Stomach (tissue), 19 donors: ENCODE measurements at places on chromosomes 6 and 20. TPM values are rescaled to one million over a fixed set of nuclear protein-coding genes. Genes with fewer than 3 reads are reported as not detected.

DNA sequence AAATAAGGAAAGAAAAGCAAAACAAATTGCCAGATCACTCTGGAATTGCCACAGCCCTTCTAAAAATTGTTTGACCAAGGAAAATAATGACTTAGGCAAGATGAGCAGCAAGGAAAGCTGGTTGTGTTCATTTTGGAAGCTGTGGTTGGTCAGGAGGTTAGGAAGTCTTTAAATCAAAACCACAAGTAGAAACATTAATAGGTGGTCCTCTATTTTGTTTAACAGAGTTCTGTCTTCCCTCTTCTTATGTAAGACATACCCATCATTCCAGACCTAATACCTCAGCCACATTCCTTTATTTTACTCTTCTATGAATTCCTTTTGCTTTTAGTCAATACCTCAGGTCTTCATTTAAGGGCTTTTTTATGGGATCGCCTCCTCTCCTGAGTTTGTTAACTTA is 422.2 kb upstream of the PLCB4 start:
- peak overlapping the region; percentile 10 for H3K27ac ChIP-seq
- H3K36me3 ChIP-seq, result no peaks in the 10 kb centered on the region
- no peaks in the 10 kb centered on the region for H3K27me3 ChIP-seq
- H3K4me3 ChIP-seq, result no peak overlapping the region
- no peaks in the 10 kb centered on the region for H3K4me1 ChIP-seq
- DNase-seq, result no peak

- no peak for DNase-seq
- no peak overlapping the region for H3K27ac ChIP-seq
- H3K36me3 ChIP-seq, result no peaks in the 10 kb centered on the region
- H3K4me1 ChIP-seq, result no peaks in the 10 kb centered on the region
Measured at GRCh38 chr6:135990439-135990838, 138.9 kb downstream of the PDE7B start.

DNA sequence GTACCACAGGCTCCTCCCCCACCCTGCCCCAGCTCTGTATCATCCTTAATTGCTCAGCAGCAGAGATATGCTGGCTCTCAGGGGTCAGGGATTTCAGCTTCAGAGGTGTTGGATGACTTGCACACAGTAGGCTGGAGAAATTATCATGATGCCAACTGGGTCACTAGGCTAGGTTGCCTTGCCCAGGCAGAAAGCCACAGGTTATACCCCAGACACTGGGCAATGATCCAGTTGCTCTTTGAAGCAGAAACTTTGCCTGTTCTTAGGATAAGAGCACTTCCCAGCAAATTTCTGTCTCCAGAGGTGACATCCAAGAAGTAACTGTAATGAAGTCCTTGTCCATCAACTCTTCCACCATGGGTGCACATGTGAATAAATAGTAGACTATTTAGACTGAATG is 38.3 kb upstream of the SCML4 start:
- H3K4me3 ChIP-seq, result no peak overlapping the region
- H3K27me3 ChIP-seq, result no peaks in the 10 kb centered on the region
- H3K36me3 ChIP-seq, result no peaks in the 10 kb centered on the region

DNA sequence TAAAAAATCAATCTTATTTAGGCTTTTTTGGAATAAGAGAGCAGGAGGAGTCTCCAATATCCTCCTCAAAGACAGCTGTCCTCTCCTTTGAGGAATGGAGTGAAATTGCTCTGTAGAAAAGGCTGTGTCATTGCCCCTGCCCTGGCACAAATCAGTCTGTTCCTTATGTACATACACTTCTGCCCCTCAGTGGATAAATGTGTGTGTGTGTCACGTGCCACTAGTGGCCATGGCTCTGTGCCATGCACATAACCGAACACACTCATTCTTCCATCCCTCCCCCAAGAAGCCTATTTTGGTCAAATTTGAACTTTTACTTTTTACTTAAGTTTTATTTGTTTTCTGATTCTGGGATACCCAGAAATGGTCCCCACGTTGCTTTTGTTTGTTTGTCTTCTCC is 49.2 kb downstream of the ANKS1A start:
- peaks cover 15% of the 10 kb centered on the region for H3K4me1 ChIP-seq
- DNase-seq, result peak; percentile 33
- H3K27me3 ChIP-seq, result no peaks in the 10 kb centered on the region

- no peak for DNase-seq
- H3K36me3 ChIP-seq, result no peaks in the 10 kb centered on the region
- H3K27me3 ChIP-seq, result no peaks in the 10 kb centered on the region
- peaks cover 32% of the 10 kb centered on the region for H3K4me1 ChIP-seq
Measured at GRCh38 chr6:168497381-168497780, 56.4 kb downstream of the SMOC2 start.

GRCh38 chr20:21586682-21587081 is 72.8 kb upstream of the NKX2-2 start:
- DNase-seq, result no peak
- no peaks in the 10 kb centered on the region for H3K36me3 ChIP-seq
- H3K4me1 ChIP-seq, result no peaks in the 10 kb centered on the region

GRCh38 chr6:157021993-157022740 is 245.0 kb downstream of the ARID1B start:
- no peaks in the 10 kb centered on the region for H3K36me3 ChIP-seq
- peak overlapping the region; percentile 56 for H3K4me3 ChIP-seq
- peak overlapping the region; percentile 92 for H3K27ac ChIP-seq
- peak; percentile 89 for DNase-seq
- peaks cover 26% of the 10 kb centered on the region for H3K4me1 ChIP-seq

DNA sequence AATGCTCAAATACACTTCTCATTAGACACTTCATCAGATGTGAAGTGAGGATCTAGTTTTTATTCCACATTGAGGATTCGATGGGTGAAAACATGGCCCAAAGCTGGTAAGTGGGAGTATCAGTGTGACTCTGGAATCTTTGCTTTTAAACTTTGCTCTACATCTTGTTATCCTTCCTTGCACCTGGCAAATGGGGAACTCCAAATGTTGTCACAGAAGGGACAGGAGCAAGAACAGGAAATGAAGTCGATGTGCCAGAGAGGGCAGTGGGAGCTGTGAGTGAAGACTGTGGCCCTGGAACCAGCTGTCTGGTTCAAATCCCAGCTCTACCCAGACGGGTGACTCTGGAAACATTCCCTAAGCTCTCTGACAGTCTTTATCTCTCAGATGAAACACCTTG is 86.7 kb upstream of the AGPAT4 start:
- H3K27ac ChIP-seq, result no peak overlapping the region
- H3K27me3 ChIP-seq, result no peaks in the 10 kb centered on the region
- DNase-seq, result no peak
- no peaks in the 10 kb centered on the region for H3K4me1 ChIP-seq

GRCh38 chr6:108658174-108658573 is 97.5 kb downstream of the FOXO3 start:
- no peak overlapping the region for H3K4me3 ChIP-seq
- H3K36me3 ChIP-seq, result peaks cover 3% of the 10 kb centered on the region
- no peak overlapping the region for H3K27ac ChIP-seq
- H3K27me3 ChIP-seq, result no peaks in the 10 kb centered on the region
- peaks cover 49% of the 10 kb centered on the region for H3K4me1 ChIP-seq
- no peak for DNase-seq

GRCh38 chr6:157985378-157986155 is 3.9 kb downstream of the SYNJ2 start:
- no peaks in the 10 kb centered on the region for H3K36me3 ChIP-seq
- peak; percentile 65 for DNase-seq
- no peaks in the 10 kb centered on the region for H3K27me3 ChIP-seq
- H3K4me1 ChIP-seq, result peaks cover 46% of the 10 kb centered on the region
- peak overlapping the region; percentile 54 for H3K27ac ChIP-seq

DNA sequence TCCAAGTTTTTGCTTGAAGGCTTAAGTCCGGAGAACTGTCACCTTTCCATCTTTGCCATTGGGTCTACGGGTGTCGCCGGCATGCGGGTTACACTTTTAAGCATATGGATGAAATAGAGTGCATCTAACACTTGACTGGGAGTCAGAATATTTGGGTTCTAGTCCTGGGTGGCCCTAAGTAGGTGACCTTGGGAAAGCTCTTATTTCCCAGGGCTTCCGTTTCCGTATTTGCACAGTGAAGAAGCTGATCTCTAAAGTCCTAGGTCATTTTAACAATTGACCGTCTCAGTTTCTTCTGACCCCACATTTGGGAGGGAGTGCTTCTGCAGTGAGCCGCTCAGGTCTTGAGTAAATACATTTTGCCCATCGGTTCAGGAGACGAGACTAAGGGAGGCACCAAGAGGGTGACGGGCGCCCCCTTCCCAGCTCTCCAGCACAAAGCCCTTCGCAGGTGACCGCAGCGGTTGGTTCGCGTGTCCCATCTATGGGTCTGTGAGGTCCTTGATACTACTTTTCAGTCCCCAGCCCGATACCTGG is 651 bp upstream of the BLTP3A start:
- H3K4me3 ChIP-seq, result peak overlapping the region; percentile 84
- H3K27me3 ChIP-seq, result no peaks in the 10 kb centered on the region
- no peaks in the 10 kb centered on the region for H3K36me3 ChIP-seq
- peaks cover 27% of the 10 kb centered on the region for H3K4me1 ChIP-seq
- H3K27ac ChIP-seq, result peak overlapping the region; percentile 96

- H3K27me3 ChIP-seq, result no peaks in the 10 kb centered on the region
- no peak for DNase-seq
- H3K36me3 ChIP-seq, result no peaks in the 10 kb centered on the region
Measured at GRCh38 chr6:23282252-23283021, 713.1 kb downstream of the HDGFL1 start.

- no peak overlapping the region for H3K27ac ChIP-seq
- H3K36me3 ChIP-seq, result peaks cover 30% of the 10 kb centered on the region
- no peak overlapping the region for H3K4me3 ChIP-seq
- H3K4me1 ChIP-seq, result peaks cover 29% of the 10 kb centered on the region
Measured at GRCh38 chr6:42026540-42026939, 23.8 kb upstream of the TAF8 start.

GRCh38 chr6:162538643-162539064 is 188.9 kb downstream of the PRKN start:
- H3K4me3 ChIP-seq, result no peak overlapping the region
- no peaks in the 10 kb centered on the region for H3K36me3 ChIP-seq
- H3K27ac ChIP-seq, result no peak overlapping the region
- H3K4me1 ChIP-seq, result no peaks in the 10 kb centered on the region

- no peaks in the 10 kb centered on the region for H3K36me3 ChIP-seq
- DNase-seq, result no peak
- no peak overlapping the region for H3K4me3 ChIP-seq
- no peaks in the 10 kb centered on the region for H3K4me1 ChIP-seq
Measured at GRCh38 chr6:121590916-121591315, 155.5 kb downstream of the GJA1 start.

Gene NKX2-4
- not detected for total RNA-seq

Gene ARG1
- total RNA-seq, result 2.2 TPM

Gene HACE1
- 11.4 TPM for total RNA-seq

Gene ZNF341
- total RNA-seq, result 0.58 TPM

Gene FAM184A
- 8.3 TPM for total RNA-seq

Gene ATP6V1G2
- total RNA-seq, result 4.6 TPM

Gene OR2J3
- total RNA-seq, result not detected

Gene SLC12A5
- total RNA-seq, result not detected

Gene DDX43
- 23.9 TPM for total RNA-seq
